SJCRH30 (cell line): ENCODE measurements at places on chromosomes 7 and 10. TPM values are rescaled to one million over a fixed set of nuclear protein-coding genes. Genes with fewer than 3 reads are reported as not detected.

FGFR2 gene
- total RNA-seq: 44.8 and 45.9 TPM in 2 replicates

GATA3 gene
- total RNA-seq: 0.53 and 1.2 TPM in 2 replicates

IFIT3 gene
- total RNA-seq: 0.73 and 0.76 TPM in 2 replicates

HOXA2 gene
- 2.8 and 4.2 TPM in 2 replicates for total RNA-seq

- DNase-seq: no peak
Observed at GRCh38 chr7:105677817-105678573, 96.7 kb upstream of the EFCAB10 start.

GRCh38 chr7:128831994-128832879 is 2.0 kb downstream of the FLNC start:
- peak; percentile 95 for DNase-seq
